Activated T-helper 17 cell treated with anti-CD3 and anti-CD28 coated beads, Interleukin-2, amount 50 U/mL, for 72 hours (primary cell): ENCODE measurements at places on chromosomes 4 and X.

DNA sequence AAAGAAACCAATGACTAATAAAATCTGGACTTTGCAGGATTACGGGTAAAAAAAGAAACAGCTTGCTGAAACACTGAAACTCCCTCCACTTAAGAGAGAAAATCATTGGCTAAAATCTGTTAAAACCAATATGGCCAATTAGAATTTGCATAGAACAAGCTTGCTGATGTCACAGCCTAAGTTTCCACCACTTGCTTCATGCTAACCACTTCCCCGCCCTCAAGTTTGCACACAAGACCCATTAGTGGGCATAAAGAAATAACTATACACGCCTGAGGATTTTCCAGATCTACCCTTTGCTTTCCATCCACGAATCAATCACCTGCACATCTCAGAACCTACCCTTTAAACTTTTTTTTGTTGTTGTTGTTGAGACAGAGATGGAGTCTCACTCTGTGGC lies 42.7 kb upstream of the PHEX start:
- peak; percentile 66 for ATAC-seq

DNA sequence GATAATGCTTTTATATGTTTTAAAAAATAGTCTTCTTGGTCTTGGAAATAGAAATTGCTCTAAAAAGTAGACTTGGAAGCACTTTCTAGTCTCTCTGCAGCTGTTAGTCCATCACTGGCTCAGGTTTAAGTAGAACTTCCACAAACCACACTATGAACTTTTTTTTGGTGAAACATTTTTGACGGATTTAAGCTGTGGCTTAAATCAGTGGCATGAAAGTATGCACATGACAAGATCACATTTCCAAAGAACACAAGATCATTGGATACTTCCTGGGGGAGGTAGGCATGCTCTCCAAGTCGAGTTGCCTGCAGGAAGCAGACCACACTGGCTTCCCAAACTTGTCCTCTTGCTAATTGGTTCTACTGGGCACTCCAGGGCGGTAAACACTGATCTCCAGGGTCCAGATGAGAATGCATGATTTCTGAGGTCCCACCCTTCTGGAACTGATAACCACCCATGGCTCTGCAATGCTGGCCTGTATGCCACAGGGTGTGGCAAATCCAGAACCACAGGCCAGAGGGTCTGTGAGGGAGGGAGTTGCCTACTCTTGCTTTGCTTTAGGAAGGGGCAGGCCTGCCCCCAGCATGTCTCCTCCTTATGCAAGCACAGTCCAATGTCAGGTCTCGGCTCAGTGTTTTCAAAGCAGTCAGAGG lies 331.9 kb upstream of the SFRP2 start:
- ATAC-seq, result no peak

DNA sequence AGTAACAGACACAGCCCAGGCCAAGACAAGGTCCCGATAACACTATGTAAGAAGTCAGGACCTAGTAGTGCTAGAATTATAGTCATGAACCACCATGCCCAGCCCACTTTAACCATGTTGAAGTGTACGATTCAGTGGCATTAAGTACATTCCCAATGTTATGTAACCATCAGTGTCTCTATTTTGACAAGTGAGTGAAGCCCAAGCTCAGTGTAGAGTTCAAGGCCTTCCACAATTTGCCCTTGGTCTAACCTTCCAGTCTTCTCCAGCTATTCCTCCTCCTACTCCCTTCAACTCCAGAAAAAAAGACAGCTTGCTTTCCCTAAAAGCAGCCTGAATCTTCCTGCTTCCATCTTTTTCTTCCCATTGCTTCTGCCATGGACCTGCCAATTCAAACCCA lies 31.5 kb downstream of the LIAS start:
- ATAC-seq, result no peak

GRCh38 chr4:189060104-189060503 lies 880.6 kb upstream of the FRG1 start:
- ATAC-seq, result no peak

GRCh38 chr4:20433097-20433705 lies 181.5 kb downstream of the SLIT2 start:
- ATAC-seq, result no peak

- ATAC-seq, result no peak
Observed at GRCh38 chrX:1450361-1451161, 2.1 kb downstream of the ASMTL start.

GRCh38 chr4:139921429-139922184 lies 232.4 kb downstream of the MAML3 start:
- no peak for ATAC-seq

DNA sequence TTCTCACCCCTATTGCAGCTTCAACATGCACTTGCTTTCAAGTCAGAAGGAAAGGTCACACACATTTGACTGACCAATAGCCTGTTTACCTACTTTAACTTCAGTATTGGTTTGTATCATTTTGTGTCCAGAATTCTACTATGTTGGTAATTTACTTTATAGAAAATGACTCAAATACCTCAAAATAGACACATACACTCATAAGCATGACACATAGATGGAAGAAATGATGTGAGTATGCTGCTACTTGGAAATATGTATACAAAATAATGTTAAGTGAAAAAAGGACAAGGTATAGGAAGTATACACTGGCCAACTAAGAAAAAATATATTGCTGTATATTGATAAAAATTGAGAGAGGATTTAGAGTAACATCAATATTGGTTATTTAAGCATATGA lies 98.8 kb upstream of the CASK start:
- peak; percentile 68 for ATAC-seq

DNA sequence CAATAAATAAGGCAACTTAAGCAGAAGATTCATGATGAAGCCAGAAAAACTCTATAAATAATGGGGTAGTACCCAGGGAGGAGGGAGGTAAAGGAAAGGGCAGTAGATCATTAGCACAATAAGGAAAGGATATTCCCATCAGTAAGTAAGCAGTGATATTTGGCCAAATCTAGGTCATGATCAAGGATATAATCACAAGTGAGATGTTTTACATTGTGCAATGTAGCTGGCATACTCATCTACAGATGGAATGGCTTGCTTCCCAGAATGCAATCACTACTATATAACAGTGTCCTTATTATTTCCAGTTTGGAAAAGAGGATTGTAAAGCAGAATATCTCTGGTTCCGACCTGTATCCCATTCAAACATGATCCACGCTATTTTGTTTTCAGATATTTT lies 483.4 kb downstream of the RPA4 start:
- ATAC-seq, result no peak

DNA sequence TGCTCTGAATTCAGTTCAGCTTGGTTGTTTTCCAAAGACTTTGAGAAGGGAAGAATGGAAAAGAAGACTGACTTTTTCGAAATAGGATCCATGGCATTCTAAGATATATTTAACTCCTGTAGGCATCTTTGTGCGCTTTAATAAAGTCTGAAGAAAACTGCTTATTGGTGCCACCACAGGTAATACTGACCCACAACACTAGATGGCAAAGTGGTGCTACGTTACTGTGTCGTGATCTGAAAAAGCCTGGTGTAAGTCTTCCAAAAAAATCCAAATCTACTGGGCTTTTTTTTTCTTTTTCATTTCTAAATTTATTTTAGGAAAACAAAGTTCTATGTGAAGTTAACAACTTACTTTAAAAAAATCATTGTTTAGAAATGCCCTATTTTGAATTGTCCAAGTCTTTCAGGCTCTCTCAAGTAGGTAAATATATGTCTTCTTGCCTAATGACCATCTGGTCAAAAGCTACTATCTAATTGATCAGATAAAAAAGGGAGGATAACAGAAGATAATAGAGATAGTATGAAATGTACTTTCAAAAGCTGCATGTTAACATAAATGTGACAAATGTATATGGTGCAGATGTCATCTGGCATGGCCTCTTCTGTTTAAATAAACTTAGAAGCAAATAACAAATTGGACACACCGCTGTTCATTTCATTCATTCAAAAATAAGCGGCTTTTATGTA lies 47.0 kb upstream of the MID1IP1 start:
- ATAC-seq, result no peak

DNA sequence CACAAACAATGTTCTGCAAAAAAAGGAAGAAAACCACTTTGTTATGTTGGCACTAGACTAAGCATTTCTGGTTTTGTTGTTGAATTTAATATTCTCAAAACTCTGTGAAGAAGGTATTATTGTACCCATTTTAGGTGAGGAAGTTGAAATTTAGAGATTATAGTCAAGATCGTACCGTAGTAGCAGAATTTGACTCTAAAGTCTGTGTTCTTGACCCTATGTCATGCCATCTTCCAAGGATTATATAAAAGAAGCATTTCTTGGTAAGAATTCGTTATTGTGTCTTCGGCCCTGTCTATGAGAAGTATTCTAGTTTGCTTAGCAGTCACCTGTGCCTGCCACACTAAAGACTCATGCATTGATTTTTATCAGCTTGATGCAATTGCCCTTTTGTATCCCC lies 104.4 kb upstream of the MAP9 start:
- no peak for ATAC-seq

DNA sequence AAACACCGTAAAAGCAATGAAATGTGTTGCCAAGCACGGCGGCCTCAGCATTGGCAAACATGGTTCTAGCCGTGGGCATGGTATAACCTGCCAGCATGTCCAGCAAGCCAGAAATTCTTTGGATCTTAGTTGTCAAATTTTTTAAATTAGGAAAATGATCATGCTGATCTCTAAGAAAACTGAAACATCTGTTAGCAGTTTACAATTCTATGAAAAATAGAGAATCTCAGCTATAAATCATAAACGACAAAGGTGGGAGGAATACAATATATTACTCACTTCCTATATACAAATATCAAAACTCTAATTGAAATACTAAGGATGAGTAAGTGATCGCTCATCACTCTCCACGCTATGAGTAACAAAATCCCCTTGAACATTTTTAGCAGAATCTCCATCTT lies 130.3 kb downstream of the ADGRA3 start:
- peak; percentile 66 for ATAC-seq

DNA sequence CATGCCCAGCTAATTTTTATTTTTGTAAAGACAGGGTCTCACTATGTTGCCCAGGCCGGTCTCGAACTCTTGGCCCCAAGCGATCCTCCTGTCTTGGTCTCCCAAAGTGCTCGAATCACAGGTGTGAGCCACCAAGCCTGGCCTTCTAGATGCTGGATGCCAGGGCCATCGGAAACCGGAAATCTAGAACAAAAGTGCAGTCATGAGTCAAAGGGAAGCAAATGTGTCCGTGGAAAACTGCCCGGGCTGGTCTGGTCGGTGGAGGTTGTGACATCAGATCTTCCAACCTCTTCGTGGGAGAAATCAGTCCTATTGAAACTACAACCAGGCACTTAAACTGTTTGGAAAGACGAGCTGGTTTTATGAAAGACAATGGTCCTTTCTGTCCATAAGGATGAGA lies 92.3 kb upstream of the SHOX start:
- no peak for ATAC-seq

- no peak for ATAC-seq
Observed at GRCh38 chrX:150038315-150038714, 100.0 kb upstream of the EOLA2 start.

GRCh38 chr4:84362896-84363655 lies 136.0 kb downstream of the NKX6-1 start:
- no peak for ATAC-seq

DNA sequence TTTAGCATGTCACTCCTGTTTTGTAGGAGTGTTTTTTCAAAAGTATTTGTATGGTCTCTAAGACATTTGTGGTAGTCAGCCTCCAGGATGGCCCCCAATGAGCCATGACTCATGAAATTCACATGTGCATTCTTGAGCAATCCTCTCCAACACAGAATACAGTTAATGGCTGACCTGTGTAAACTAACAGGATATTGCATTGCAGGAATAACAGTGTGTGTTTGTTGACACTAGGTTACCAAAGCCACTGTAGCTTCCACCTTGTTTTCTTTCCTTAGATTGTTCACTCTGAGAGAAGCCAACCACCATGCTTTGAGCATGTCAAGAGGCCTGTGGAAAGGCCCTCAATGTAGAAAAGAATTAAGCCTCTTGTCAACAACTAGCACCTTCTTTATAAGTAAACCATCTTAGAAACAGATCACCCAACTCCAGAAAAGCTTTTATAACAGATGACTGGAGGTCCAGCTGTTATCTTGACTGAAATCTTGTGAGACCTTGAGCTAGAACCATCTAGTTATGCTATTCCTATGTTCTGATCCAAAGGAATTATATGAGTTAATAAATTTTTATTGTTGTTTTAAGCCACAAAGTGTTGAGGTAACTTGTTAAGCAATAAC lies 28.5 kb downstream of the TBCK start:
- no peak for ATAC-seq

GRCh38 chr4:112956484-112956896 lies 93.0 kb upstream of the ANK2 start:
- ATAC-seq, result no peak

- ATAC-seq, result no peak
Observed at GRCh38 chr4:120633810-120634209, 288.7 kb downstream of the PRDM5 start.
